GM18507 (cell line): ENCODE measurements at places on chromosomes 7 and 10.

- DNase-seq, result no peak
These were observed 621.2 kb downstream of the SDK1 start for GRCh38 chr7:3922175-3922635.

GRCh38 chr7:25109276-25109675 lies 15.8 kb downstream of the CYCS start:
- no peak for DNase-seq

GRCh38 chr7:28617308-28617880 lies 205.1 kb downstream of the CREB5 start:
- DNase-seq, result no peak

DNA sequence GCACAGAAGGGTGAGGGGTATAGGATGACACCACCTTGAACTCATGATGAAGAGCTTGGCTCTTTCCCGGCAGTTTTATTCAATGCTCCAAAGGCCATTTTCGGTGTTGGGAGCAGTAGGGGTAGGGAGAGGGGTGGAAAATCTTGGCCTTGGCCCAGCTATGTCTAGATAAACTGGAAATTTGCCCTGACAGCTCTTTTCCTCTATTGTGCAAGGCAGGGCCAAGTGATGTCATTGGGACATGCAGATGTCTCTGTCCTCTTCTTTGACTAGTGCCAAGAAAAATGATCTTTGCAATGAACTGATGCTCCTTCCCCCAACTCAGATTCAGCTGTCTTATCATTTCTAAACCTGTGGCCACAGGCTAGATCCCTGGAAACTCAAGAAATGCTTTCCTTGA lies 27.7 kb upstream of the PRKCQ start:
- DNase-seq, result no peak

GRCh38 chr7:1943326-1943725 lies 273.2 kb downstream of the ELFN1 start:
- DNase-seq, result no peak

GRCh38 chr10:98340261-98340939 lies 72.4 kb upstream of the LOXL4 start:
- DNase-seq, result no peak

DNA sequence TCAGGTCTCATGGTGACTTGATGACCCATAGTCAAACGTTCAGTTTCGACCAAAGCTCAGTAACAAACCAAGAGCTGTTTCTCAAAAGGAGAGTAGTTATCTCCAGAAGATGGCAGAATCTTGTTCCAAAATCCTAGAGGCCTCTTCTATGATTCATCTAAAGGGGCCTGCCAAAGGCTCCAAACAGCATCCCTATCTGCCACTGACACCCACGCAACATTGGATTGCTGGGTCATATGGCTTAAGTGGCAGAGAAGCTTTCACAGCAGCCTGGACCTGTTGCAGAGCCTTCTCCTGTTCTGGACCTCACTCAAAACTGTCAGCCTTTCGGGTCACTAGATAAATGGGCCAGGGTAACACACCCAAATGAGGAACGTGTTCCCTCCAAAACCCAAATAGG lies 54.0 kb upstream of the LRRC18 start:
- no peak for DNase-seq

DNA sequence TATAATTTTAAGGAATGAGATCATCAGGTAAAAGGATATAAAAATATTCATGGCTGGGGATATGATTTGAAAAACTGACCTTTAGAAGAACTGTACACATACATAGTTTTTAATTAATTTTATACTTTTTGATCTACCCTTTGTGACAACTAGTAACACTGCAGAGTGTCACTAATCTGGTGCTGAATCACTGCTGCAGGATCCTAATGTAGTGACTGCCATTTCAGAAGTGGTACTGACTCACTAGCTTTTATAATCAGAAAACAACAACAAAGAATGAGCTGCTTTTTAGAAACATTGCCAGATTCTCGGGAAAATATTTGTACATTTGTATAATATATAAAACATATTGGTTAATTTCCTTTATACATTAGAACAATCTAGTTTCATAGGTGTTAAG lies 110.4 kb downstream of the HIPK2 start:
- DNase-seq, result no peak

DNA sequence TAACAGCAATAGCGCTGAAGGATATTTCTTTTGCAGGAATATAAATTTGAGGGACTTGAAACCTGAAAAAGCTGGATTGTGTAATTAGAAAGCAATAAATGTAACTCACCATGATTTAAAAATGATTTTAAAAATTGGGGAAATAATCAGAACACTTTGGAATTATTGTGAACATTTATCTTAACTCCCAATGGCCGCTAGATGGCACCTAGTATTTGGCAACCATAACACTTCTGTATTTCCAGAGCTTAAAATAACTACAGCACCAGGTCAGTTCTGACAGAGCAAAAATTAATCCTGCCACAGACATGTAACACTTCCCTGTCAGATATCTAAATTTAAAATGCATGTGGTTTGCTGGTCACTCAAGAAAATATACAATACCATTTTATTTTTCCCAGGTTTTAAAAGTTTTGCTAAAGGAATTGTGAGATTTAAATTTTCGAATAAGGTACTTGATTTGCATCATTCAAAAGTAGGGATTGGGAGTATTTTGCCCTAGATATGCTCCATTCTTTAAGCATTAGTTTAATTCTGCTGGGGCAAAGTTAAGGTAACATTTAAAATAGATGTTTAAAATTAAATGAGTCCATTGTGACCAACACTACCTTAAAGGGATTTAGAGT lies 144.5 kb downstream of the PPP1R3A start:
- DNase-seq, result no peak

GRCh38 chr10:21172542-21172929 lies 275.4 kb upstream of the NEBL start:
- DNase-seq, result no peak

DNA sequence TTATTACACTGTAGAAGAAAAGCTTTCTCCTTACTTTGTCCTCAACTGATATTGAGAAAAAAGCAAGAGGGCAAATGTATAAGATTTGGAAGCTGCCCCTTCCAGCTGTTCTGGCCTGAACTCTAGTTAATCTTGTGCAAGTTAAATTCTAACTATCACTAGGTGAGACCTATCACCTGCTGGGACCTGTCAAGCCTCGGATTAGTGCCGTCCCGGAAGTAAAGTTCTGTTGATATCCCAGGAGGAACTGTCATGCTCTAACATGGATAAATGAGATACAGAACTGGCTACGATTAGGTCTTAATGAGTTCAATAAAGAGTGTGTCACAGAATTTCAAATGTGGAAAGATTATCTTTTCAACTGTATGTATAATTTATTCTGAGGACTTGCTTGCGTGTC lies 1.2 kb upstream of the BPGM start:
- DNase-seq, result no peak

DNA sequence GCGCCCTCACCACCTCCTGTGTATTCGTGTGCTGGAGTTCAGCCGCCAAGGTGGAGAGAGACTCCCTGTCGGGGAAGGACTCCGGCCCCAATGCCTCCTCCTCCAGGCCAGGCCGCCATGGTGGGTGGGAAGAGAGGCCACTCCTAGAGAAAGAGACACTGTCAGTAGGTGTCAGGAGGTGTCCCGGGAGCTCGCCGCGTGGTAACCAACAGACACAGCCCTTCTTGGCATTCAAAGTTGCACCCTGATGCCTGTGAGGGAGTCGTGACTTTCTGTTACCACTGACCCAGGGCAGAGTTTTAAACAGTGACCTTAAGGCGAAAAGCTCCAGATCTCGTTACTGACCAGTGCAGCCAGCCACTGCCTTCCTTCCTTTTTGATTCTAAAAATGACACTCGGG lies 155.2 kb downstream of the CUX1 start:
- no peak for DNase-seq
